ENCODE measurements at places on chromosomes 1 and 21.
A peak's percentile ranks its signal among the peaks of the same experiment; 100 is the strongest.

DNA sequence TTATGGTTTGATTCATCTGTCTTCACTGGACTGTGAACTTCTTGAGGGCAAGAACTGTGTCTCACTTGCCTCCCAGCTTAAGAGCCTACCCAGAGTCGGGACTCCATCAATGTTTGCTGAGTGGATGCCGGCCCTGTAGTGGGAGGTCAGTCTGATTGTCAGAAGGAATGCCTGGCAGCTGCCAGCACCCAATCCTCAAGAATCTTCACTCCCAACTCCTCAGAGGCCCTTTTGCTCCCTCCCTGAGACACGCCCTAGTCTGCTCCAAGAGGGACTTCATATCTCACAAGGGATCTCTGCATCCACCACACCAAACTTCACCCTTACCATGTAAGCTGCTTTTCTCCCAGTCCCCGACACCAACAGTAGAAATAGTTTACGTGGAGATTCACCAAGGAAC is 15.2 kb upstream of the KDM4A start:
- no peak for DNase-seq

DNA sequence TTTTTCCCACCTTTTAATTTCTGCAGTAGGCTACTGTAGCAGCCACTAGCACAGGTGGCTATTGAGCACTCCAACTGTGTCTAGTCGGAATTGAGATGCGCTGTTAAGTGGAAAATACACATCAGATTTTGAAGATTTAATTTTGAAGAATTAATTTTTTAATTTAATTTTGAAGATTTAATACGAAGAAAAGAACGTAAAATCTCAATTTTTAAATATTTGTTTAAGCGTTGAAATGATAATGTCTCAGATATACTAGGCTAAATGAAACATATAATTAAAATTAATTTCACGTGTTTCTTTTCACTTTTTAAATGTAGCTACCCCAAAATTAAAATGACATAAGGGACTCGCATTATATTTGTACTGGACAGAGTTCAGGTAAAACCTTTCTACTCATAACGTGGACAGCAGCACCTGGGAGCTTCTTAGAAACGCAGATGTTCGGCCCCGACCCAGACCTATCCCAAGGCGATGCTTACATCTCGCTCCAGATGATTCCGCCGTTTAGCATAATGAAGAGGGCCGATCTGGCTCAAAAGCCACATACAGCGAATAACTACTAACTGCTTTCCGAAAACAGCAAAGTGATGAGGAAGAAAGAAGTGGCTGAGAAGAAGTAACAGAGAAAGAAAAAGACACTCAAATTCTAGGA is 717 bp downstream of the CRYZL1 start:
- DNase-seq = peak; percentile 16

GRCh38 chr1:70495370-70495769 is 84.3 kb downstream of the CTH start:
- no peak for DNase-seq

DNA sequence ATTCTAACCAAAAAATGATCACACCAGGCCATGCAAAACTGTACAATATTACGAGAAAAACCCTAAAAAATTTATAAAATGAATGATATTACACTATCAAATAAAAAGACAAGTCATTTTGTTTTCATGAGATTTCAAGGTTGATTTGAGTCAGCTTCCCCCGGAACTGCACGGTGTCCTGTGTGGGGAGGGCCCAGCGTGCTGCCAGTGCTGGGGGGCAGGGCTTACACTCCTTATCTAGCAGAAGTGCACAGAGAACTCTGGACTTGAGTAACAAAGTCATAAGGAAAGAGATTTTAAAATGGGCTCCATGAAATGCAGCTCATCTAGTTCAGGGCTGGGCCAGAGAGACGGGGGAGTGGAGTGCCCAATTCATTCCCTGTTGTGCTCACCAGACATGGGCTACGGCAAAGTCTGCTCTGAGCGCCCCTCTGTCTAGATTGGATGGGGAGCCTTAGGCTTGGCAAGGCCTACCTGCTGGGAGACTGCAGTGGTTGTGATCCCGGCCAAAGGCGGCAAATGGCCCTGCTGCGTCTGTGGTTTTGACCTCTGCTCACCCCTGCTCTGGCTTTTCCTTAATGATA is 50.1 kb downstream of the COQ8A start:
- DNase-seq = no peak

DNA sequence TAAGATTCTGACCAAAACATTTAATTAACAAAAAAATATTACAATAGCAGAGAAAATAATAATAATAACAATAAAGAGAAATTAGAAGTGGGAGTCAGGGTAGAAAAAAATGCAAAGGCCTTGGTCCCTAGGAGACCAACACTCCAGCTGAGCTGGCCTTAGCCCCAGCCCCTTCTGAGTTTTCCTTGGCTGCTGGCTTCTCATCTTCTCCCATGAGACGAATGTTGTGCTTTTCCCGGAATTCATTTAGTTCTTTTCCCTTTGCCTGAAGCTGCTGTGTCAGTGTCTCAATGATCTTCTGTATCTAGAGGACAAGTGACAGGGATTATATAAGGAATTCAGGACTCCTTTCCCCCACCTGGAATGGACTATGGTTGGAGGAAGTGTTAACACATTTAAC is 2.4 kb downstream of the KLHDC9 start:
- DNase-seq = no peak

DNA sequence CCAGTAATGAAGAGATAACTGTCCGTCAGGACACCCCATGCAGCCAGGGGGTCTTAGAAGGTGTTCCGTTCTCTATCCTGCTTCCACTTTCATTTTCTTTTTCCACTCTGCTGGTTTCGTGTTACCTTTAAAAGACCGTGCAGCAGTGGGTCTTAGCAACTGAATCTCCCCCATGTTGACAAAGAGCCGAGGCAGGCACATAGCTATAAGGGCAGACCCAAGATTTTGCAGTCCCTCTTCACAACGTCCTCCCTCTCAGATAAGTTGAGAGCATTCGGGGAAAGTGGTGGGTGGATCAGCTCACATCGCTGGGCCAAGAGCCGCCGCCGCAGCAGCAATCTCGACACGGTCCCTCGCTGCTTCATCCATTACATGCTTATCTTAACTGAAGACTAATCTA is 355.5 kb downstream of the LMO4 start:
- DNase-seq = no peak

- DNase-seq = no peak
Measured at GRCh38 chr1:72177711-72178110, 104.6 kb downstream of the NEGR1 start.

- no peak for DNase-seq
Measured at GRCh38 chr1:214389734-214390133, 108.8 kb downstream of the SMYD2 start.

DNA sequence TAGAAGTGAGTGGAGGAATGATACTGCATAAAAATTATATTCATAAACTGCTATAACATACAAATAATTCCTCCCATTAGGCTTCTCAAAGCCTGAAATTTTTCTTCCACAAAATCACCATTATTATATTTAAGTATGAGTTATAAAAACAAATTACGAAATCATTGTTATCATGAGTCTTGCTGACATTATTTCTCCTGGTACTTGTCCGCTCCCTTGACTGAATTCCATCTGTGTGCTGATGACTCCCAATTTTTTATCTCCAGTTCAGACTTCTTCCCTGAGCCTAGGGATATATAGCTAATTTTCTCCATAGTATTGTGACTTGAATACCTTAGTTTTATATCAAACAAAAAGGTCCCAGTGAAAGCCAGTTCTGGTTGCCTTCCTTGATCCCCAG is 268.2 kb downstream of the HMCN1 start:
- DNase-seq = no peak

DNA sequence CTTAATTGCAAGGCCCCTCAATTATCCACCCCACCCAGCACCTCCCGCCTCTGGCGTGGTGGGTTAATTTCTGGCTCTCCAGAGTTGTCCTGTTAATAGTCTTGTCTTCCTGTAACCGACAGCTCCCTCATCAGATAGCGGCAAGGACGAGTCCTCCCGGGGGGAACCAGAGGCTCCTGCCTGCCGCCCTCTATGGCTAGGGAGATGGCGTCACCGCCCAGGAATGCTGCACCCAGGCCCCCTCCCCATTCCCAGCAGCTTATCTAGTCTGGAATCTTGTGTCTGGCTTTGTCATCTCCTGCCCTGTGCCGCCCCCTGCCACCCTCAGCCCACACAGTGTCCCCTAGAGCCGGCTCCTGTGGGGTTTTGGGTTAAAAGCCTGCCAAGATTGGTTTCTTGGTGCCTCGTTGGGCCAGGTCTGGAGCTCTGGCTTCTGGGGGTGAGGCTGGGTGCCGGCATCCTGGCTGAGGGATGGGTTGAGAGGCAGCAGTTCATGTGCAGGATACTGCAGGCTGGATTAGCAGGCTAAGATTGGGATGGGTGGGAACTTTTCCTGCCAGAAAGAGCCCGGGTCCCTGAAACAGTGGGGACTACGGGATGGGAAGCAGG is 48.8 kb downstream of the EDN2 start:
- DNase-seq = no peak

DNA sequence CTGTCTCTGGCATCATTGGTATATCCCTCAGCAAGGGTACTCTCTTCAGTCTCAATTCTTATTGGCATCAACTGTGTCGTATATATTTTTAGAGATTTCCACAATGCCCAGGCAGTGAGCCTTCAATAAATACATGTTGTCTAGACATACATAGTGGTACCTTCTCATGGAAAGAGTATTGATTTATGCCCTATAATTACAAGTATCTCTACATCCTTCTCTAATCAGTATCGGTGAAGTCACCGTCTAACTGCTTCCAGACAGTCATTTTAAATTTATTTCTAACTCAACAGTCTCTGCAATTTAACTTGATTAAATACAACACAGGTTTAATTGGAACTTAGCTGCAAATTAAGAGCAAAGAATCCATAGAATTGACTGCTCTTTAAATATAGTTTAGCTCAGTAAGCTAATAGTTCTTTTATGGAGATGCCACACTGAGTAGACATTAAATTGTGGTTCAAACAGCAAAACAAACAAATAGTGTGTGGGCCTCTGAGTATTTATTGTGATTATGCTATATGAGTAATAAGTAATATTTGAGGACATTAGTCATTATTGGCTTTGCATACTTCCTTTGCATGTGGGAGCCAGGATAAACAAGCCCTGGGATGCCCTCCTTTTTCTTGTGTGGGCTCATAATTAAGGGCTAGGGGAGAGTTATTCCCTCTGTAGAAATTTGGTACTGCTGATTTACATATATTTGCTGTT is 126.9 kb upstream of the DUSP10 start:
- no peak for DNase-seq

DNA sequence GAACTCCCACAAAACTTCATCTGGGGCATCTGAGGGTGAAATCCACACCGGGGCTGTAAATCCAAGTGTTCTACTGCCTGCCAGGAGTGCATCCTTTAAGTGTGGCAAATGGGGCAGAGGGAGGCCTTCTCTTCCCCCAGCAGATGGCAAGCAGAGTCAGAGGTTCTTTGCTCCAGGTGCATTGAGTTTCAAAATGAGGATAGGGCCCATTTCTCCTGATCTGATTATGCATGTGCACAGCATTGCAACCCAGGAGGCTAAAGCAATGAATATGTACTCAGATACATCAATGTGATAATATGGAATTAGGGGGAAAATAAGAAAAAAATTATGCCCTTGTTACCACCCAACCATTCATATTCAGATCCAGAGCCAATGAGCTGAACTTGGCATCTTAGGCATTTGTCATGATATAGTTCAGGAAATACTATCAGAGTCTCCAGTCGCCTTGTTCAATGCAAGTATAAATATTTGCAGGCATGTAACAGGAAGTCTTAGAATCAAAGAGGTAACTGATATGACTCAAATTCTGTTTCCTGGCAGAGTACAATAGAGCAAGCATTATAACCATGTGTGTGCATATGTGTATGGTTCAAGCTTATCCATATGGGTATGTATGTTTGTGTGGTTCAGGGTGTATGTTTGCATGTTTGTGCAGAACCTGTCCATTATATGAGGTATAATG is 473.8 kb upstream of the PKN2 start:
- no peak for DNase-seq

DNA sequence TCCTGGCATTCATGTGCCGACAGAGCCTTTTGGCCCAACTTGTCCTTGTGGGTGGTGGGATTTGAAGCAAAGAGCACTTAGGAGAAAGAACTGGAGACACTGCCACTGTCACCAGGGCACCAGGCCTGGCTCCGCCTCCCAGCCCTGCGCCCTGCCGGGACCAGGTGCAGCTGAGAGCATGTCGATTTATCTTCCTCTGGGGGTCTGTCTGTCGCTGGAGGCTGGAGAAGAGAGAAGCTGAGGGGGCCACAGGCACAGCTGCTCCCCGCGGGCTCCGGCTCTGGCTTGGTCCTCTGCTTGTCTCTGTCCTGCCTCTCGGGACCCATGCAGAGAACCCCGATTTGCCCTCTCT is 28.2 kb downstream of the PCNT start:
- DNase-seq = no peak

- DNase-seq = peak; percentile 76
Measured at GRCh38 chr1:154559466-154560044, 1.1 kb upstream of the UBE2Q1 start.

DNA sequence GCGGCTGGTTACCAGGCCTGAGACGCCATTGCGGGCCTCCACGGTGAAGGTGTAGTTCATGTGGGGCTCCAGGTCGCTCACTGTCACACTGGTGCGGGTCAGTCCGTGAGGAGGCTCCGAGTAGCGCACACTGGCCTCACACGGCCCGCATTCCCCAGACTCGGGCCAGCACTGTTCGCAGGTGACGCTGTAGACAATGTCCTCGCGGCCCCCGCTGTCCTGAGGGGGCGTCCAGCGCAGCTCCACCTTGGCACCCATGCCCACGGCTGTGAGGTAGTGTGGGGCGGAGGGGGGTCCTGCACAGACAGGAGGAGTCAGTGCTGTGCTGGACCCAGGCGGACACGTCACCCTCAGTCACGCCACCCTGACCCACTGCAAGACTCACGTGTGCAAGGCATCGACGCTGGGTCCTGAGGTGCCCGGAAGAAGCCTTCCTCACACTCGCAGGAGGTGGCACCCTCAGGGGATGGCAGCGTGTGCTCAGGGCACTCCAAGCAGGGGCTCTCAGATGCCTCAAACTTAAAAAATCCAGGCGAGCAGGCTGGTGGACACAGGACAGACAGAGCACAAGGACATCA is 17.9 kb downstream of the EPHA2 start:
- DNase-seq = no peak

Measured in germinal center (tissue), 1 donor.